ENCODE measurements at places on chromosomes 3 and 15. TPM values are rescaled to one million over a fixed set of nuclear protein-coding genes. Genes with fewer than 3 reads are reported as not detected.

CPN2 gene
- total RNA-seq: not detected

CPEB1 gene
- 1.2 TPM for total RNA-seq

GNAT1 gene
- total RNA-seq: not detected

GPR176 gene
- total RNA-seq: 40.3 TPM

TRIM42 gene
- not detected for total RNA-seq

NR1D2 gene
- 11.9 TPM for total RNA-seq

TMEM45A gene
- total RNA-seq: 103 TPM

TTLL13 gene
- total RNA-seq: not detected

UTS2B gene
- 1.7 TPM for total RNA-seq

MEF2A gene
- 25.3 TPM for total RNA-seq

CKMT1A gene
- total RNA-seq: 0.06 TPM

GHSR gene
- total RNA-seq: not detected

FBXW12 gene
- total RNA-seq: not detected

PRSS50 gene
- not detected for total RNA-seq

ABTB1 gene
- 15.1 TPM for total RNA-seq

ACKR2 gene
- total RNA-seq: 0.39 TPM

ZPLD1 gene
- not detected for total RNA-seq
